Amniotic stem cell (primary cell): ENCODE measurements at places on chromosomes 13 and 19.

- no peak for DNase-seq
These were observed 4.9 kb downstream of the IRS2 start for GRCh38 chr13:109781384-109782065.

DNA sequence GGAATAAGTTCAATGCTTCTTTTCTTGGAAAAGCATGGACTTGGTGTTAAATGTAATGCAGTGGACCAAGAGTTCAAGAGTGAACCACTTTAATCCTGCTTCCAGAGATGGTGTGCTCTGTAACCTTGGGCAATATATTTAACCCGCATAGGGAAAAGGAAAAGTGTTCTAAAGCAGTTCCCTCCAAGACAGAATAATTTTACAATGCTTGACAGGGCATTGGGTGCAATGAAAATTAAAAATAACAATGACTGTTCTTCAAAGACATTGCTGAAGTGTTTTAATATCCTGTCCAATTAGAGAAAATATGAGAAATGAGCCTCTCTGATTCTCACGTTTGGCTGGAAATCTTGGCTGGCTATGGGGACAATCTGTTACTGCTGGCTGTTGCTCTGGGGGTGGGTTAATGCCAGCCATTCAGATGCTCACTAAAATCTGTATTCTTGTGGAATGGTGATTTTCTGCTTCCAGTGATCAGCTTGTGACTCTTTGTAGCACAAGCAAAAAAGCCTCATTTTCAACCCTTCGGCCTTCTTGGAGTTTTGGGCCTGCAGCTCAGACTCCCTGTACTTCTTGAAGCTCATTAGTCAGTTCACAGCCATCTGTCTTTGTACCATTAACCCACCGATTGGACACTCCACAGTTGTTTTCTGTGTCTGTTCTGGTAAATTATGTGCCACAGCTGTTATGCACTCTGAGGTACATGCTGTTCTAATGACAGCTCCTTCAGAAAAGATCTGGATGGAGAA is 310.6 kb downstream of the LMO7 start:
- DNase-seq = no peak

DNA sequence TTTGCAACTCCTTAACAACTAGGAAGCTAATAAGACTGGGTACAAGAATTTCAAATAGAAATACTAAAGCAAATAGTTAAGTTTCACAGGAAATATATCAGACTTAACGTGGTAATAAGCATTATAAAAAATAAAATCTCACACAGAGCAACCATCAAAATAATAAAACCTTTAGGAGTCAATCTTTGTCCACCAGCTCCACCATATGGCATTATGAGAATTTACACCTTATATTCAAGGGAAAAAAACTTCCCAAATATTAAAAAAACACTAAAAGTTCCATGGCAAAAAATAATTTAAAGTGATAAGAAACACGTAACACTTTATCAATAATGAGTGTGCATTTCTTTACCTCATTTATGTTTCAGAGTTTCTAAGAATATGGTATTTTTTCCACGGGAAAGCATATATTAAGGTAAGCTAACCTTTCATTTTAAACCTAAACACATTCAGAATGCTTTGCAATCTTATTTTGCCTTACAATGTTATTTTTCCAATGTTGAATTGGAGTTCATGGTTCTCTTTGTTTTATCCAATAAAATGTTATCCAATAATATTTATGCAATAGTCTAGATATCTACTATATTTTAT is 423.2 kb upstream of the SGCG start:
- DNase-seq = no peak

DNA sequence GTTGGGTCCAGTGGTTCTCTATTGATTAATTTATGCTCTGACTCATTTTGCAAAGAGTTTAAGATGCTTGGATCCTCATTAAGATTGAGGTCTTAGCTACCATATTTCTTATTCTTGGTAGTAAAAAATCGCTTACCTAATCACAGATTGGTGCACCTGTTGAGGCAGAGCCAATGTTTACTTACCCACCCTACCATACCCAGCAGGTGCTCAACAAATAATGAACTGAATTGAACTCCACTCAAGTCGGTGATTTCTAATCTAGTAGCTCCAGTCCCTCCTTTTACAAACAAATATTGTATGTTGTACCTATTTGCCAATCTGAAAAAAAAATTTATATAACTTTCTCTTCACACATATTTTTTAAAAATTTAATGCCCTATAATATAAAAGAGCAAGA is 361.0 kb downstream of the FGF14 start:
- no peak for DNase-seq

DNA sequence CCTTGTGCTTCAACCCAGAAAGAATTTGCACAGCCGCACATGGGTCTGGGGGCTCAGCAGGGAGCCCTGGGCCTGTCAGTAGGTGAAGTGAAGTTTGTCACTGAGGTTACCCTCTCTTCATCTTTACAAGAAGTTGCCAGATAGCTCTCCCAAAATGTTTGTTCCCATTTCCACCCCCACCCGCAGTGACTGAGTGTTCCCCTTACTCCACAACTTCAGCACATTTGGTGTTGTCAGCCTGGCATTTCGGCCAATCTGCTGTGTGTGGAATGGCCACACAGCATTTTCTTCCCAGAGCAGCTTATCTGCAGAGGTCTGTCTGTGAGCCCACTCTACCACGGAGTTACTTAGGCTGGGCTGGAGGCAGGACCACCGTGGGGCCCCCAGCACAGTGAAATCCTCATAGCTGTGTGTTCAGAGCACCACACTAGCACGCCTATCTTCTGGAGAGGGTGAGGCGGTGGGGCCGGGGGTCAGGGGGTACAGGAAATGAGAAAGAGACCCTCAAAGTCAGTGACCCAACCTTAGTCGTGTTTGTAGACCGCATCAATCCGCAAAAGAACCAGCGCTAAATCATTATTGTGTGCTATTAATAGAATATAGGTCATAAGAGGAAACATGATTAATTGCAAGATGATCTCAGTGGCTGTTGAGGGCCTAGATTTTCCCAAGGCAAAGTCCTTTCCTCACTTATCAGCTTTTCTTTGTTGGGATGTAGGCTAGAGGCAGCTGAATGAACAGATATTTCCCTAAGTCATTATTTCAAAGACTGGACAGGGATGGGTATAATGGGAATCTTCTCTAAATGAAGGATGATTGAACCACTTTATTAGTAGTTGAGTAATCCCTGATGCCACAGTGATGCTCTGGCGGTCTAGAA is 116.0 kb downstream of the SIPA1L3 start:
- no peak for DNase-seq

DNA sequence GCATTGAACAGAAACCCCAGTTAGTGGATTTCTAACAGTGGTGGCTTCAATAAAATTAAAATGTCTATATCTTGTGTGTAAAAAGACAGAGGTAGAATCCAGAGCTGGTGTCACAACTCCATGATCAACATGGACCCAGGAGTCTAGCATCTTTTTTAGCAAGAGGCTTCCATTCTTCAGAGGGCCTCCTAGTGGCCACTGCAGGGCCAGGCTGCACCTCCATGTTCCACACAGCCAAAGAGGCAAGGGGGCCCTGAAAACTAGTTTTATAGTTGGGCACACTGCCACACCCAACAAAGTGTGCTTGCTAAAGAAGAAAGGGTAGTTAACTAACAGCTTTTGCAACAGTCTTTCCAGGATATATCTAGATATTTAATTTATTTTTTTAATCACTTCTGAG is 12.9 kb downstream of the N4BP2L1 start:
- DNase-seq = no peak

DNA sequence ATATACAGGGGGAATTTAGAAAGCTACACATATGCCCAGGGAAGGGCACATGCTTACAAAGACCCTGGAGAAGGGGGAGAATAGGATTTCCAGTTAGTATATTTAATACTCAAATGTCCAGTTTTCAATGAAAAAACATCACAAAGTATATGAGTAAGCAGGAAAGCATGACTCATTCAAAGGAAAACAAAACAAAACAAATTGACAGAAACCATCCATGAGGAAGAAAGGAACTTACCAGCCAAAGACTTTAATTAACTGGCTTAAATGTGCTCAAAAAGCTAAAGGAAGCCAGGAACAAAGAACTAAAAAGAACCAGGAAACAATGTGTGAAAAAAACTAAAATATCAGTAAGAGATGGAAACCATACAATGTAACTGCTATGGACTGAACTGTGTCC is 716.2 kb upstream of the ARGLU1 start:
- DNase-seq = peak; percentile 15

DNA sequence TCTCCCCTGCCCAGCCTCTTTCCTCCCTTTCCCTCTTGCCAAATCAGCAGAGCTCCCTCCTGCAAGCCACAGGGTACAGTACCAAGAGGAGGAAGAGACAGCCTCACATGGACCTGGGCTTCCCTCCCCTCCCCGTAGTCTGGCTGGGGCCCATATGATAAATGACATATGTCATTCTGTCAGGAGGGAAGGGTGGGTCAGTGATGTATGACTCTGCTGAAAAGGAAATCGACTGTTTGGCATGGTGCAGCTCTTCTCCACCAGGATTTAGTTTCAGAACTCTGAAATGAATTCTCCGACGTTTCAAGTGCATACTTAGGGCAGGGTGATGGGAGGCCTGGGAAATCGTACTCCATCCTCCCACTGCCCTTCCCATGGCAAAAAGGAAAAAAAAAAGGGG is 9.8 kb downstream of the TSHZ3 start:
- no peak for DNase-seq

DNA sequence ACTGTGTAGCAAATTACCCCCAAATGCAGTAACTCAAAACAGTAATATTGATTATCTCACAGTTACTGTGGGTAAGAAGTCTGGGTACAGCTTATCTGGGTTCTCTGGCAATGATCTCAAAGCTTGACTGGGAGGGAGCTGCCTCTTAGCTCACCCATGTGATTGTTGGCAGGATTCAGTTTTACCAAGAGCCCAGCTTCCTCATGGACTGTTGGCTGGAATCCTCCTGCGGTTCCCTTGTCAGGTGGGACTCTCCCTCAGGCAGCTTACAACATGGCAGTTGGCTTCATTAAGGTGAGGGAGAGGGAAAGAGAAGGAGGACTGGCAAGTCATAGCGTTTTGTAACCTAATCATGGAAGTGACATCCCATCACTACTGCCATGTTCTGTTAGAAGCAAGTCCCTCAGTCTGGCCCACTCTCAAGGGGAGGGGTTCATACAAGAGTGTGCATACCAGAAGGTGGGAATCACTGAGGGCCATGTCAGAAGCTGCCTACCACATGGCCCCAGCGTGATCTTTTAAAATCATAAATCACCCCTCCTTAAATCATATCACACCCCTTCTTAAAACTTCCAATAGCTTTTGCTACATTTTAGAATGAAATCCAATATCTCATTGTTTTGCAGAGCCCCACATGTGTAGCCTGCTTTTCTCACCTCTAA is 108.1 kb downstream of the OLFM4 start:
- no peak for DNase-seq

DNA sequence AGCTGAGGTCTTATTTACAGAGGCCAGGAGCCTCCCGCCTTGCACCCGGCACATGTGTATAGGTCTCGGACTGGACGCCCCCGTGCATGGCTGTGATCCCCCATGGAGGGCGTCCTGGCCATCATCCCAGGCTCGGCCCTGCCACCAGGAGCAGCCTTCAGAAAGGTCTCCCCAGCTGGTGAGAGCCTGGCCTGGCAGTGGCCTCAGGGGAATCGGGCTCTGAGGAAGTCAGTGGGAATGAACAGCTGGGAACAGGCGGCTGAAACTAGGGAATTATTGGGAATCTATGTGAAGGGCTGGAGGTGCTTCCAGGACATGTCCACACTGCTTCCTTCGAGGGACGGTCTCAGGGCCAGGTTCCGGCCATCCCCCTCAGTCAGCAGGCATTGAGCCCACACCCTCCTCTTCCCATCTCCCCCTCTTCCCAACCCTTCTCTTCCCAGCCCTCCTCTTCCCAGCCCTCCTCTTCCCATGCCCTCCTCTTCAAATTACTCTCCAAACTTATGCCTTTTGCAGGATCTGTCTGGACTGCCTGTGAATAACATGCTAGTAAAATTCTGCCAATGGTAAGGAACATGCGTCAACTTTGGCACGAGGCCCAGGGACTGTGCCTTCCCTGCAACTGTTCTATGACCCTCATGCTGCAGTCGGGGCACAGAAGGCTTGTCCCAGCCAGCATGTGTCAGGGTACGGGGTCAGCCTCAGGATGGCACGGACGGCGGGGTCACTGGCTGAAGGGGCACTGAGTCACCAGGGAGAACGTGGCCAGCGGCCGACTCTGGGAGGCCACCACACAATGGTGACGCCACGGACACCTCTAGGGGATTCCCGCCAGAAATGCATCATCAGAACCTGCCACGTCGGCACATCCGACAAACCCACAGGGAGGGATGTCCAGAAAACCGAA is 24.2 kb upstream of the C13orf46 start:
- no peak for DNase-seq

DNA sequence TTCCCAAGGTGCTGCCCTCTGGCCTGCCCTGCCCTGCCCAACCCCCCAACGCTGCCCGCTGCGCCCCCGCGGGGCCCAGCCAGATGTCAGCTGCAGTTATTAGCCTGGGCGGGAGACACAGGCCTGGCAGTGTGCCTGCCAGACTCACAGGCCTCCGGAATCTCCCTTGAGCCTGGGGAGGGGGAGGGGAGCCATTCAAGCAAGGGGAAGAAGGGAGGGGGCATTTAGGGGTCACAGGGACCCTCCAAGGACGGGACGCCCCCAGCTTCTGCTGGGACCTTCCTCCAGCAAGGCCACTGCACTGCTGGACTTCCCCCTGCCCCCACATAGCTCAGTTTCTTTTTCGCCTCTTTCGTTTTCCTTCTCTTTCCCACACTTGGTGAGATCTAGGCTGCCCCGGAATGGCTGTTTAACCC is 2.6 kb upstream of the JUNB start:
- DNase-seq = no peak

GRCh38 chr19:37505958-37506386 is 767 bp upstream of the ZNF793 start:
- no peak for DNase-seq

DNA sequence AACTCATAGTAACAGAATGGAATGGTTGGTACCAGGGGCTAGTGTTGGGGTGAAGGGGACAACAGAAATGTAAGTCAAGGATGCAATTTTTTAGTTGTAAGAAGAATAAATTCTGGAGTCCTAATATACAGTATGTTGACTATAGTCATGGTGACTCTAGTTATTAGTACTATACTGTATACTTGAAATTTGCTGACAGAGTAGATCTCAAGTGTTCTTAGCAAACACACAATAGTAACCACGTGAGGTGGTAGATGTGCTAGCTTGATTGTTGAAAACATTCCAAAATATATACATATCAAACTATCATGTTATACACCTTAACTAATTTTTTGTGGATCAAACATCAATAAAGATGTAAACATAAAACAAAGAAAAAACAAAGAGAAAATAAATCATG is 1345.1 kb upstream of the PCDH20 start:
- DNase-seq = no peak

GRCh38 chr19:38890686-38891085 is 8.7 kb downstream of the SIRT2 start:
- DNase-seq = no peak

- no peak for DNase-seq
These were observed 318.3 kb upstream of the SGCG start for GRCh38 chr13:22862478-22862877.
